LoVo (cell line): ENCODE measurements at places on chromosomes 1 and 21.

- no peak for DNase-seq
Observed at GRCh38 chr1:9213956-9214355, 20.6 kb upstream of the H6PD start.

DNA sequence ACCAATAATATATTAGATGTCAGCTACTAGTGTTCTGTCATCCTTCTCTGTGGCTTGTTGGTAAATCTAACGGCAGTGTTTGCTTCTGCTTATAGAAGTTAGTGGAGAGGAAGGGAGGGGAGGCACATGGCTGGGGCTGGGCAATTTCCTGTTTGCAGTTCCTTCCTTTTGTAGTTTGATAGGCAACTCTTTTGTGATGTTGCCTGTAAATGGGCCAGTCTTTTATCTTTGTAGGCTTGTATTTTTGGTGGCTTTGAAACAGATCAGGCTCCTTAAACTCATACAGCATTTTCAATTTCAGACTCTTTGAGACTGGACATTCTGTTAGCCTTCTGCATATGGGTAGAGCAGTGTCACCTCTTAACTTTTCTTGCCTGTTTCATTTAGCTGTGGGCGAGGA, 48.1 kb downstream of the CDC14A start:
- no peak for DNase-seq

DNA sequence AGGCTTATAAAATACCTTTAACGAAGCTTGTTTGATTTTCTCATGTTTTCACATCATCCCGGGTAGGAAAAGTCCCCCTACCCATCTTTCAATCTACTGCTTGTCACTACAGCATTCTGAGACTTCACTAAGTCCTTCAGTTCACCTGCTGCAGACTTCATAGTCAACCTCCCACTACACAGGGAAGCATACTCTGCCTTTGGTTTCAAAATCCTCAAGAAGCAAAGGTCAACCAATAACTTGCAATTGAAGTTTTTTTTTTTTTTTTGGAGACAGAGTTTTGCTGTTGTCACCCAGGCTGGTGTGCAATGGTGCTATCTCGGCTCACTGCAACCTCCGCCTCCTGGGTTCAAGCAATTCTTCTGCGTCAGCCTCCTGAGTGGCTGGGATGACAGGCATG, 4.7 kb upstream of the PTPN22 start:
- no peak for DNase-seq

DNA sequence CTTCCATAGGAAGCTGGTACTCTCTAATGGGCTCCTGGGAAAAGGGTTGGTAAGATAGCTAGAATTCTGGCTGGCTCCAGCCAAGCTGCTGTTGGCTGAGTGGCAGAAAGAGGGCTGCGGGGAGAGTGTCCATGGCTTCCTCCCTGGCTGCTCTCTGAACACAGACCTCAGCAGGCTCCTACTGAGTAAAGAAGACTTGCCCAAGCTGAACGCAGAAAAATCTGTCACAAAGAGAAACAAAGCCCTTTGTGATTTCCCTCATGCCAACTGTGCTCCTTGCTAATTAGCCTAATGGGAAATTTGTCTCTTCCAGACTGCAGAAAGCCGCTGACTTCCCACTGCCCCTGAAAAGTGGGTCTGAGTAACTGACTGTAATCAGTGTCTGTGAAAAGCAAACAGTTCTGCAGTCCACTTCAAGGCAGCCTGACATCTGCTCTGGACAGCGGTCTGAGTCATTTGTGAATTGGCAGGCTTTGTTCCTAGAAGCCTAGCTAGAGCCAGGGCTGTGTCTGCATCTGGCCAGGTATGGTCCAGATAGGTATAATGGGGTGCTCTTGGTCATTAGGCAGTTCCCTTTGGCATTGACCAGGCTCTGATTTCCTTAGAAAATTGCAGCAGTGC, 282.8 kb downstream of the ZNF648 start:
- no peak for DNase-seq

DNA sequence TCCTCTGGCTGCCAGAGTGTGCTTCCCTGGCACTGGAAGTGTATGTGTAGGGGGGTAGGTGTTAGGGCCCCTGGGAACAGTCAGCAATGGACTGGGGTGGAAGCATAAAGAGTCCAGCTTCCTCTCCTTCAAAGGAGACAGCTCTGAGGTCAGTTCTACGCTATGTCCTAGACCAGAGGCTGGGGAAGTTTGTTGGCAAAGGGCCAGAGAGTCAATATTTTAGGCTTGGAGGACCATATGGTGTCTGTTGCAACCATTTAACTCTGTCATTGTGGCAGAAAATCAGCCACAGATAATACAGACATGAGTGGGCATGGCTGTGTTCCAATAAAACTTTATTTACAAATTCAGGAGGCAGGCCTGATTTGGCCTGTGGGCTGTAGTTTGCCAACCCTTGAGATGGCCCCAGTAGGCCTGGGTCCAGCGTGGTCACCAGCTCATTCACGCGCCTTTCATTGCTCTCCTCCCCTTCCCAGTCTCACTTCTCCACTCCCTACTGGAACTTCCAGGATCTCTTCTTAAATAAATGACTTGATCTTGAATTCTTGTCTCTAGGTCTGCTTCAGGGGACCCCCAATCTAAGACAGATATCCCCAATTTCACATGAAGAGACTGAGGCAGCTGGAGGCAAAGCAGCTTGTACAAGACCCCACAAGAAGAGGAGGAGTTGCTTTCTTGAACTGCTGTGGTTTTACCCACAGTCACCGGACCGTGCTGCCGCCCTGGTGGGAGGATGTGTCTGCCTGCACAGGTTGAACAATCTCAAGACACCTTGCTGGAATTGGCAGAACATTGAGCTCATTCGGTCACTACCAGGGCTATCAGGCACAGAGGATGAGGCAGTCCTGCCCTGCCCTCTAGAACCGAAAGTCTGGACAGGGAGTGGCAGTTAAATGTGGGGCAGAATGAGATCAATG, 162.4 kb upstream of the POU3F1 start:
- DNase-seq: no peak

DNA sequence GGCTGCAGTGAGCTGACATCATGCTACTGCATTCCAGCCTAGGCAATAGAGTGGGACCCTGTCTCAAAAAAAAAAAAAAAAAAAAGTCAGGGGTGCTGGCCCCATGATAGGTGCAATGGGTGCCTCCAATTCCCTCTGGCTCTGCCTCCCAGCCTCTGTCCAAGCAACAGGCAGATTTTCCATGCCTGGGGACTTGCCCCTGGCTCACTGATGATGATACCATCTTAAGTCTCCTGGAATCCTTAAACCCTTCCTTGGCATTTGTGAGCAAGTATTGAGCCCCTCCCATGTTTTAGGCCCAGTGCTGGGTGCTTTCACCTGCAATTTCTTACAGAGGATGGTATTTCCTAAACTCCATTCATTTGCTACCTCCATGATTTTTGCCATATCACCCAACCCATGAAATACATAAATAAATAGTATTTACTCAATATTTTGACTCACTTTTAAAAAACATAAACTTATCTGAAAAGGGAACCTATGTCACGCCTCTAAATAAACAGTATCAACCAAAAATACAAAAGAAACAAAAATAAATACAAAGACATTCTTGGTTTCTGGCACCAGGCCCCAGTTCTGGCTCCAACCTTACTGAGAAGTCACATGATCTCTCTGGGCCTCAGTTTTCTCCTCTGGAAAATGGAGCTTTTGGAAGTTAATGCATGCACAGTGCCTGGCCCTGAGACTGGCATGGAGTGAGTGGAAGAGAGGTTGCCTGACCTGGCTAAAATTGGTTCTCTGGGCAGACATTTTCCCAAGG, 1.5 kb upstream of the ALPL start:
- no peak for DNase-seq

DNA sequence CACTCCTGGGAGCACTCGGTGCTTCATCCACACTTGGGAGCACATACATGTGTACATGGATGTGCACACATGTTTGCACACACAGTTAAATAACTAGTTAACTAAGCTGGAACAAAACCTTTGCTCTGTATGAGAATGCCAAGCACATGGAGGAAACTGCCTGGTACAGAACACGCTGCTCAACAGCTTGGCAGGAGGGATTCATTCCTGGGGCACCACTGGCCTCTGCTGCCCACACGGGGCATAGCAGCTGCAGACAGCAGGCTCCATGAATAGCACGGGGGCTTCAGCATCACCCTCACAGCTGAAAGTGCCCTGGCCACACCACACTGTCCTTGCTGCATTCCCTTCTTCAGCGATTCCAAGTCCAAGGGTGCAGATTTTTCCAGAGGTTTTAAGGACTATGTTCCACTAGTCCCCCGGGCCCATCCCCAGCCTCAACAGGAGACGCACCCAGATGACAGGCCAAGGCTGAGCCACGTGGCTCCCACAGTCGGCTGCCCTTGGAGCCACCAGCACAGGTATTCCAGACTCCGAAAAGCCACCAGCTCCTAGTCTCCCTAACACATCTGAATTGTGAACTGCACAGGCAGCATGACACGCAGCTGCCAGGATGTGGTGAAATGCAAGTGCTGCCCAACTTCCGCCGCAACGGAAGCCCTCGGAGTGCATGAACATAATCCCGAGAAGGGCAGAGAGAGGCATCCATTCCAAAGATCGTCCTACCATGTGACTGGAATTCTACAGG, 16.9 kb downstream of the NPHP4 start:
- no peak for DNase-seq

GRCh38 chr1:163842571-163842970, 520.8 kb downstream of the NUF2 start:
- no peak for DNase-seq

DNA sequence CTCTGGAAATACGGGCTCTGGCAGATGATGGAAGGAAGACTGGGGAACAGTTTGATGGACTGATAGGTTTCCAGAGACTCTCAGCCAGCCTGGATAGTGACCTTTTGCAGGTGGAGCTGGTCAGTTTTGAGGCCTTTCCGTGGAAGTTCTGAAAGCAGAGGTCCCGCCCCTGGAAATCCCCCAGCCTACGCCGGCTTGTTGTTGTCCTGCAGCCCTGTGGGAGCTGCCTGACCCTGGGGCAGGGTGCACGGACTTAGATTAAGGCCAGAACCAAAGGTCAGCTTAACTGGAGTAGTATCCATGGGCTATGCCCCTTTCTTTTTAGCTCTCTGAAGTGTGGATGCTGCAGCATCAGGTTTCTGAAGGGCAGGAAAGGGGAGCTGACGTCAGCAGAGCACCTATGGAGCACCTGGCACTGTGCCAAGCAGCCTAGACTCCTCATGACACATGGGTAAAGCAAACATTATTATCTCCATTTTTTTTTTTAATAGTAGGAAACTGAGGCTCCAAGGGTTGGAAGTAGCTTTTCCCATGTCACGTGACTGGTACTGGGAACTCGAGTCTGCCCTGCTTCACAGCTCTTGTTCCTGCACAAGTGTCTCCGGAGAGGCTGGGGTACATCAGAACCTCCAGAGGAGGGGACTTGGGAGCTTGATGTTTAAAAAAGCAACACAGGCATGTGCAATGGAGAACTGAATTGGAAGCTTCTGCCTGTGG, 38.5 kb downstream of the IER5 start:
- DNase-seq: peak; percentile 88

DNA sequence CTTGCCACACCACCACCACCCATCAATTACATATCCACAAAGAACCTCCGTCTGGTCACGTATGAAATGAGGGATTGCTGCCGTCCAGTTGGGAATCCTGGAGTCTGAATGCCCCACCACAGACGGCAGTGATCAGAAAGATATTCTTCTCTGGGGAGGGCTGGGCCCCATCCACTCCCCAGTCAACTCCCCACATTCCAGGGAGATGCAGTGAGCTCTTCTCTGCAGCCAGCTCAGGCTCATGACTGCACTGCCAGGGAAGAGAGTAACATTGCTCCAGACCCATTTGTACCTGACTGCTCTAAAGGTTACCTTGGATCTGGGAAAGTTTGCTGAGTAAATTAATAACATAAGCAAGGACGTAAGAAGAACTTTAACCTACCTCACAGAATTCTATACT, 18.3 kb downstream of the DEGS1 start:
- DNase-seq: no peak

- DNase-seq: no peak
Observed at GRCh38 chr1:55585402-55585792, 370.2 kb upstream of the USP24 start.

DNA sequence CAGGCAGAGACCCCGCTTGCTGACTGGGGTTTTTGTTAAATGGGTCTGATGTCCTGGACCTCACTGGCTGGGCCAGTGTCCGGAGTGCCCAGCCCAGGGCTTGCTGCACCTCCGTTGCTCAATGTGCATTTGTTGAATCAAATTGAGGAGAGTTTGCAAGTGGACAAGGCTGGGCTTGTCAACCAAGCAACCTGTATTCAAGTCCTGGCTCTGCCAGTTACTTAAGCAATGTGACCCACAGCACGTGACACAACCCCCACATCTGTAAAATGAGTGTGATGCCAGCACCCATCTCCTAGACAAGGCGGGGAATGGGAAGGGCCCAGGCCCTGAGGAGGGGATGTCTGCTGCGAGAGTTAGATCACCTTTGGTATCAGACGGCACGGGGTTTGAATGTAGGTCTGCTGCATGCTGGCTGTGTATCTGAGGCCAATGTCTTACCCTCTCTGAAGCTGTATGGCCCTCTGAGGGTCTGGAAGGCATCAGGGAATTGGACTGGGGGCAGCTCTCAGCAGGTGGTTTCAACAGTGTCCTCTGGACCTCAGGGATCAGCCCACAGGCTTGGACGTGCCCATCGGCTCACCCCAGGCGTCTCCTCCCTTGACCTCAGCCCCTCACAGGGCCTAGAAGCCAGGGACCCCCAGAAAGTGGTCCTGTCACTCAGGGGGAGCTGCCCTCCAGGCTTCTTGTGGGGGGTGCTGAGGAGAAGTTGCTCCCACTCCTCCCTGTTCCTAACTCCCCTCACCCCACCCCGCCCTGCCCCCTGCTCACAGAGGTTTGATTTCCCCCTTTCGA, 51.0 kb upstream of the RUNX3 start:
- DNase-seq: no peak
